ENCODE measurements at places on chromosomes 7 and 10.

DNA sequence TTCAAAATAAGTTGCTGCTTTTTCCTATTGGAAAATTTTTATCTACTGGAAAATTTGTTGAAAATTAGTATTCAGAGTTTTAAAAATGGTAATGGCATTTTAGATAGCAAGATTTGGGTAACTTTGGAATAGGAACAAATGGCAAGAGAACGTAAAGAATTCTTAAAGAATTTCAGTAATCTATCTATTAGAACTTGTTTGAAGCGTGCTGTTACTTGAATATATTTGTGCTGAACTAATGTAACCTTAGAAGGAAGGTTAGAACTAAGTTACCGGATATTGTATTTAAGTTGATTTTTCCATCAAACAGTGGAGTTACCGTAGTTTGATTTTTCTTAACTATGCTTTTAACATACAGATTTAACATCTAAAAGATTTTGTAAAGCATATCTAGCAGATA lies 25.9 kb downstream of the SEPTIN7 start:
- no peak for DNase-seq

DNA sequence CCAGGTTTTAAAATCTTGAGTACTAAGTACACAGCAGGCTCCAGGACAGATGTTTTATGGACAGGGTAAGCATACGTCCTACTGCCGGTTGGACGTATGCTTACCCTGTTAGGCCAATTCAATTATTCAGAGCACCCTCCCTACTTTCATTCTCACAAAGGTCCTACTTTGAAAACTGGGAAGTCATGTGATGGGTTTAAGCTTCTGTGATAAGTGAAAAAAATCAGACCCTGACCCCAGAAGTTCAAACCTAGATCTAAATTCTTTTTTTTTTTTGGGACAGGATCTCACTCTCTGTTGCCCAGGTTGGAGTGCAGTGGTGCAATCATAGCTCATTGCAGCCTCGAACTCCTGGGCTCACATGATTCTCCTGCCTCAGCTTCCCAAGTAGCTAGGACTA lies 55.2 kb downstream of the HIPK2 start:
- no peak for DNase-seq

GRCh38 chr10:12416344-12417050 lies 67.2 kb downstream of the CAMK1D start:
- no peak for DNase-seq

DNA sequence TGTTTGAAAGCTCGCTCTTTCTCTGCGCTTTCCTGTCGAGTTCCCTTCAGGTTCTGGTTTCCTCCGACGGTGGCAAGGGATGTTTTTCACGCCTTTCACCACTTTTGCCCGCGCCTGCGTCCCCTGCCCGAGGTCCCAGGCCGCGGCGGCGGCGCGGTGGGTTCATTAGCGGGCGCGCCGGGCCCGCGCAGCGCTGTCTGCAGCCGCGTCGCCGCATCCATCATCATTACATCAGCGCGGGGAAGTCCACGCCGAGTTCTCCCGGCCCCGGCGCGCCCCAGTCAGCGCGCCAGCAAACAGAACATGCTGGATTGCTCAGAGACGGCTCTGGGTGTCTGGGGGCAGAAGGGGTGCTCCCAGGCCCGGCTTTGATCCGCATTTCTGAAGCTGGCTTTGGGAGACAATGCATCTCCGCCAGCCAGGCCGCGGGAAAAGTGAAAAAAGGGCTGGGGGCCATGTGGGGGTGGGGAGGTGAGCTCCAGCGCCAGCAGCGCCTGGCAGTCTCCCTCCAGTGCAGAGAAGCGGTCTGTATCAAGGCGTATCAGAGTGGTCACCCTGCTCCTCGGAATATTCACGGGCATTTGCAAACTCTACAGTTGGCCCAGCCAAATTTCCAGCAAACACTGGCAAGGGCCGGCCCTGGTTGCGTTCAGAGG lies 8.9 kb downstream of the GLI3 start:
- DNase-seq, result no peak

- DNase-seq, result no peak
These were observed 208.5 kb downstream of the PTEN start for GRCh38 chr10:88071879-88072278.

GRCh38 chr10:6154566-6154965 lies 48.2 kb upstream of the PFKFB3 start:
- DNase-seq, result no peak

DNA sequence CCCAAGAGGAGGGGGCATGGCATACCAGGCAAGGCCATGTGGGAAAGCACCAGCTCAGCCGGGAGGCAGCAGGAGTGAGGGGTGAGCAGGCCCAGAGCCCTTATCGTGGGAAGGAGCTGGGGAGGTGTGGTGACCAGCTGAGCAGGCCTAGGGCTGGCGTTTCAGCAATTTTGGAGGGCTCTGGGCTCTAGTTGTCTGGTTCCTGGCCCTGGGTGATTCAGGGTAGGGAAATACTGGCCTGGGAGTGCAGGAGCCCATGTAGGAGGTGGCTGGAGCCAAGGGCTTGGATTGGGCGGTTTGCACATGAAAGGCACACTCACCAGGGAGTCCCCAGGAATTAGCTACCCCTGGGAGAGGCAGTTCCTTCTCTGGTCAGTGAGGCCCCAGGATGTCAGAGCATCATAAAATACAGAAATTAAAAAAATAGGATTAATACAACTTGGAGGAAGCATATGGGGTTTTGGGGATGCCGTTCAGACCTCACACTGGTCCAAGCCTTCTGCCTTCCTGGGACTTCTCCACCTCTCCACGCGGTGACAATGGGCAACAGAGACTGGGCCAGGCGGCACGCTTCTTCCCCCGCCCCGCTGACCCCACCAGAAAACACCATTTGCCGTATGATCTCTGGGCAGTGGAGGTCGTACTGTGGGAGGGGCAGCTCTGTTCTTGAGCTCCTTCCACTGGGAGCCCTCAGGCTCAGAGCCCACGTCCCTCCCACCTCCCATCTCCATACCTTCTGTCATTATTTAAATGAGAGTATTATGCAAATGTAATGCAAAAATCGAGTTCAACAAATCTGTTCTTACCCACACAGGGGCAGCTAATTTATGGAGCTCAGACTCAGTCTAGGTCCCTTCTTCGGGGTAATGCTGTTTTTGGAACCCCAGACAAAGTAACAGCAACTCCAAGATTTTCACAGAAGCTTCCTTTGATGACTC lies 133.0 kb upstream of the FAM20C start:
- DNase-seq, result no peak

DNA sequence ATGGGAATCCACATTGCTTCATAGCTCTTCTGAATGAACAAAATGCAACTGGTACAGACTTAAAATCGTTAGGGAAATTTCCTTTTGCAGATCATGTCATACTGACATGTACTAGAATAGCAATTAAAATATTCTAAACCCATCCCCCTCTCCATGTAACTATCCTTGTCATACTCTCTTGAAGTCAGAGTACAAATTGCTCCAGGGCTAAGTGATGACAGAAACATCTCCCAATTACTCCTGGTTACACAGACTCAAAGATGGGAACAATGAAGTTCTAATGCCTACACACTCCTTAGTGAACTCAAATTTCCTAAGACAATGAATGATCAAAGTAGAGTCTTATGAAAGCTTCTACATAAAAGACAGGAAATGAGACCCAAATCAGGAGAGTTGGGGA lies 87.2 kb downstream of the PDE1C start:
- DNase-seq, result no peak

DNA sequence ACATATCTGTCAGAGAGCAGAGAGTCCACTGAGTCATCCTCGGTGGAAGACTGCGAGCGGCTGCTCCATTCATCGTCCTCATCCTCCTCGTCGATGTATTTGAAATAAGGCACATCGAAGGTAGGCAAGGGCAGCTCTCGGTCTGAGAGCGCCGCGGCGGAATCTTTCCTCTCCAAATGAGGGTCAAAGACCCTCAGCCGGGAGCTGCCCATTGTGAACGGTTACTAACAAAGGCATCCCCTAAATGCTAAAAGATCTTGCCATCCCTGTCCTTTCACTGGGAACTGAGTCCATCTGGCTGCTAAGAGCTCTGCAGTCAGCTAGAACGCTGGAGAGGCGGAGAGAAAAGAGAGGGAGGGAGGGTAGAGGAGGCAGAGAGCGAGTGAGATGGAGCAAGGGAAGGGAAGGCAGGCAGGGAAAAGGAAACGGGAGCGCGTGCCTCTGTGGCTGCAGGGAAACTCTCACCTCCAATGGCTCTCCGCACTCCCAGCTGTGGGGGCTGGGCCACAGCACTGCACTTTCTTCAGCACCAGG lies 163.4 kb downstream of the RAPGEF5 start:
- no peak for DNase-seq

GRCh38 chr7:70599446-70600190 lies 532.3 kb upstream of the GALNT17 start:
- DNase-seq, result no peak

DNA sequence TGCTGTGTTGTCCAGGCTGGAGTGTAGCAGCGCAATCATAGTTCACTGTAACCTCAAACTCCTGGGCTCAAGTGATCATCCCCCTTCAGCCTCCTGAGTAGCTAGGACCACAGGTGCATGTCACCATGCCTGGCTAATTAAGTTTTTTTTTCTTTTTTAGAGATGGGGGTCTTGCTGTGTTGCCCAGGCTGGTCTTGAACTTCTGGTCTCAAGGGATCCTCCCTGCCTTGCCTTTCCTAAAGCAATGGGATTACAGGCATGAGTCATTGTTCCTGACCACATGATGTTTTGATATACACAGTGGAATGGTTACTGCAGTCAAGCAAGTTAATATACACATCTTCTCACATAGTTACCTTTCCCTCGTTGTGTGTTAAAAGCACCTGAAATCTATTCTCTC lies 140.3 kb downstream of the GPR85 start:
- no peak for DNase-seq

GRCh38 chr7:107666790-107667189 lies 6.2 kb downstream of the SLC26A4 start:
- no peak for DNase-seq

DNA sequence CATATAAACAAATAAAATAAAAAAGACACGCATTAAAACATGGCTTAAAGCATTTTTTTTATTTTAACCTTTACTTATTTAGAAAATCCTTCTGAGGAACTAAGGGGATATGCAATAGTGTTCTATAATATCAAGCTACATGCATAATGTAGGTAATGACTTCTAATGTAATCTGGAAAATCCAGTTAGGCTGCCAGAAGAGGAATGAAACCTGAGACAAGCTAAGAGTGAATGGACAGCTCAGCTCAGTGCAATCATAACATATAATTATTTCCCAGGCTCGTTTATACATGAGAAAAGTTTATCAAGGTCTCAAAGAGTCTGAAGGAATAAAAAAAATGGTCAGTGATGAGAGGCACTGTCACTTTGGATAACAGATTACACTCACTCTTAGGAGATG lies 649.0 kb upstream of the PCDH15 start:
- no peak for DNase-seq

DNA sequence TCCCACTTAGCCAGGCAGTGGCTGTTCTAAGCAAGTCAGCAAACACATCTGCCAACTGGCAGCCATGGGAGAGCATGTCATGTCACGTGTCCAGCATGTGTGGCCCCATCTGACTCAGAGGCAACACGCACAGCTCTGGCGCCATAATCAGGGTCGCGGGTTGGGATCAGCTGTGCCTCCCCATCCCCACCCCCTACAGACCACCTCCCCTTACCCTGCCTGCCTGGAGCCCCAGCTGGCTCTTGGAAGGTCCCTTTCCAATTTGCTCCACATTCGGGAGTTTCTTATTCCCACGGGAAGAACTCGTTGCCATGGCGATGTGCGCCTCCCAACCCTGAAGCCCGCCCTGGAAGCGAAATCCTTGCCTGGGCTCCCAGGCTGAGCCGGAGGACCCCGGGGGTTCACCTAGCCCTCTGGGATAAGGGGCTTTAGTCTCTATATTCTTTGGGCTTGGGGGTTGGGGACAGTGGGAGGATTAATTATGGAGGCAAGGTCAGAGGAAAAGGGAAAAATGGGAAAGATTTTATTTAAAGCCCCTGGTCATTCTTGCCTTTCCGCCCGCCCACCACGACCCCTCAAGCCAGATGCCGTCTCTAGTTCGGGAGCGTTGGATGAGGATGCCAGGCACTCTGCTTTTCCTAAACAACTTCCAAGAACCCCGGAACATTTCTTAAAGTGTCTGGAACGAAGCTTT lies 283.7 kb downstream of the ZEB1 start:
- DNase-seq, result no peak

- DNase-seq, result no peak
These were observed 632.5 kb upstream of the NRP1 start for GRCh38 chr10:33966946-33967345.

DNA sequence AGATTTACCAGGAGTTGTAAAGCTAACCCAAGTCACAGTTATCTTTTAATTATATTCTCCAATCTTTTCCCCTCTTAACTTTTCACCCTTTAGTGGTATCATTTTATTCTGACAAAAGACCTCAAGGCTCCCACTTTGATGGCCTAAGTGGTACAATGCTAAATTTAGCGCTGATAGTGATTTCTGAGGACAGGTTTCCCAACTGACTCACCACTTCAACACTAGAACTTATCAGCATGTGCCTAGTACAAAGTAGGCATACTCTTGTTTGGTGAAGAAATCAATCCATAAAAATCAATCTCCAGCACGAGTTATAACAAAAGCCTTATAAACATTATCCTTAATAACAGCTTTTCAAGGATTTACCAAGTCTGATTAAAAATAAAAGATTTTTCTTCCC lies 7.5 kb downstream of the SNX13 start:
- DNase-seq, result no peak

DNA sequence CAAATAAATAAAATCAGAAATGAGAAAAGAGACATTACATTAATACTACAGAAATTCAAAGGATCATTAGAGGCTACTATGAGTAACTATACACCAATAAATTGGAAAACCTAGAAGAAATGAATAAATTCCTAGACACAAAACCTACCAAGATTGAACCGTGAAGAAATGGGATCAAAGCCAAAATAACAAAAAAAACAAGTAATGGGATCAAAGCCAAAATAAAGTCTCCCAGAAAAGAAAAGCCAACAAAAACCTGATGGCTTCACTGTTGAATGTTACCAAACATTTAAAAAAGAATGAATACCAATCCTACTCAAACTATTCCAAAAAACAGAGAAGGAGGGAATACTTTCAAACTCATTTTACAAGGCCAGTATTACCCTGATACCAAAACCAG lies 20.0 kb downstream of the GSDME start:
- DNase-seq, result no peak

DNA sequence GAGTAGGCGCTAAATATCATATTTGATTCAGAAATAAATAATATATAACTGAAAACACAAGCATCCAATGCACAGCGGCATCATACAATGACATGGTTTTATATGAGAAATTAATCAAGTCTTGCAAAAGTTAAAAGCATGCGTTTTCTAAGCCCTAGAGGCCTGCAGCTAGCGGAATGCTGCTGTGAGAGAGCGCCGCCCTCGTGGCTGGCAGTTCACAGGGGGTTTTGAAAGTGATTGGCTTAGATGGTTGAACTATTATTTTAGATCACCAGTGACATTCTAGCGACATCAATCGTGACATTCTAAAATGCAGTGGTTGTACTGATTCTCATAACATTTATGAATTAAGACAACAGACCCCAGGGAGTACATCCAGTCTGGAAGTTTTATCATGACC lies 235.2 kb upstream of the MGMT start:
- no peak for DNase-seq
